CD4-positive, alpha-beta T cell treated with Interleukin-10 for 1 hour (primary cell): ENCODE measurements at places on chromosomes 2 and 18.

DNA sequence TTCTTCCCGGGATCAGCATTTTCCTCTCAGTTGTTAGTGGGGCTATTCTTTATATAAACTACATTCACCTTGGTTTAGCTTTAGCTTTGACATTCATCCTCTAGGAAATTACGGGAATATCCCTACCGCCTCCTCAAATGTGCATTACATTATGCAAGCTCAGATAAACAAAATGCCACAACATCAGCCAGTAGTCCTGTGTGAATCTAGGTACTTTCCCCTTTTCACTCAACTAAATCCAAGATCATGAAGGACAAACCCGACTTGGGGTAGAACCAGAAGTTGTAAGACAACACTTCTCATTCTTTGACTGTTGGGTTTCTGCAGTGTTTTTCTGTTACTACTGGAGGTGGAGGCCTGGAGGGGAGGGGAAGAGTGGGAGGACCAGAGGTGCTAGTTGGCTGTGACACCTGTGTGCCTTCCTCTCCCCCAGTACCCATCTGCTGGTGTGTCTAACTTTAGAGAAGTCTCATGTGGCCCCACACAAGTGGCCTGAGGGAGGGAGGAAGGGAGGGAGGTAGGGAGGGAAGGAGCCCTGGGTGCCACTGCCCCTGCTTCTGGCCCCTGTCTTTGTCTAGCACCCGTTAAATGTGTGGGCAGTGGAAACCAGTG, 84.8 kb upstream of the BCL2L11 start:
- DNase-seq = no peak

GRCh38 chr2:238107525-238108422, 7.6 kb downstream of the ESPNL start:
- DNase-seq = no peak

DNA sequence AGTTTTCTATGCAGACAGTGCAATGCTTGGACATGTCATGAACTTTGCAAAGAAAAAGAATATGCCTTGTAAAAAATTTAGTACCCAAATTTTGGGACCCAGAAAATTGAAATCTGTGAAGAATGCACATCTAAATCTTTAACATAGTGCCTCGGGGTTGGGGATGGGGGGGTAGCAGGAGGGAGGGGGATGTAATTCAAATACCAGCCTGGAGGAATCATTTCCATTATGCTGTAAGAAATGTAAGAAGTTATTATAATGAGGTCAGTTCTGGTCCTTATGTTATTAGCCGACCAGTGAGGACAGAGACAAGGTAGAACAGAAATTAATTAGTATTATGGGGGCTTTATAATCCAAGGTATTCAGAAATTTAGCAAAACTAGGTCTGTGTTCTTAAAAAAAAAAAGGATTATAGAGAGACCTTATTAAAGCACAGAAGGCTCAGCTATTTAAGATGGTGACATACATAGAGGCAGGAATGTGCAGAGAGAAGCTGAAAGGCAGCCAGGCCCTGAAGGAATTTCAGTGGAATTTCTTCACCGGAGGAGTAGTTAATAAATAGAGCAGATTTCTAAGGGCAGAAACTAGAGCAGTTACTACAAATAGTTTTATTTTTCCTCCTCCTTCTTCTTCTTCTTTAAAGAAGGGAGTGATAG, 89.0 kb upstream of the RBMS1 start:
- no peak for DNase-seq

DNA sequence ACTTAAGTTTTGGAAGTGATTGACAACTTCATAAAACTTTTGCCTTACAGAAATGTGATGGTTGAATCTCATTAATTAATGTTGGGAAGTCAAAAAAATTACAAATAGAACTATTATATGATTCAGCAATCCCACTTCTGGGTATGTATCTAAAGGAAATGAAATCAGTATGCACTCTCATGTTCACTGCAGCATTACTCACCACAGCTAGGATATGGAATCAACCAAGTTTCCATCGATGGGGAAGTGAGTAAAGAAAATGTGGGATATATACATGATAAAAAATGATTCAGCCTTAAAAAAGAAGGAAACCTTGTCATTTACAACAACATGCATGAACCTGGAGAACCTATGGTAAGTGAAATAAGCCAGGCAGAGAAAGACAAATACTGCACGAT, 112.4 kb upstream of the WDR75 start:
- no peak for DNase-seq

DNA sequence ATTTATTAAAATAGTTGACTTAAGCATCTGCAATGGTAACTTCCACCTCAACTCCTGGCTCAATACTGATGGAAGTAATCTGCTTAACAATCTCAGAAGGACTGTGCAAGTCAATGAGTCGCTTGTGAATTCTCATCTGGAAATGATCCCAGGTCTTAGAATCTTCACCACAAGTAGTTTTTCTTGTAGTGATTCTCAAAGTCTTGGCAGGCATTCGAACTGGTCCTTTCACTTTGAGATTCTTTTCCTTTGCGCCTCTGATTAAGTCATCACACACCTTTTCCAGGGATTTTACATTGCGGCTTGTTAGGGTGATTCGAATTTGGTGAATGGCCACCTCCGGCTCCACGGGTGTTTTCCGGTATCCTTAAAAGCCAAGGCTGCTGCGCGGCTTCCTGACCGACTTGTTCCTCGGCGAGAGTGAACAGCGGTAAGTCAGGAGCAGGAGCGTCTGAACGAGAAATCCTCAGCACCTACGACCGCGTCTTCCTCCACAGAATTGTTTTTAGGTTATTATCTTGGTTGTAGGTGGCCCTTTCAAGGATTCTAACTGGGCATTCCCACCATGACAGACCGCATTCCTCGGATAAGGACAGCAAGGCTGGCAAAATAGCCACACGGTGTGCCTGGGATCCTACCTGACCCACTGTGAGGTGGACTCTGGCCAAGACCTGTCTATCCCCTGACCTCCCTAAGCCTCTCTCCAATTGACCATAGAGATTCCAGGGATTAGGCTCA, 23.8 kb upstream of the SLC20A1 start:
- DNase-seq = no peak

- DNase-seq = no peak
These were observed 712.5 kb upstream of the LRATD1 start for GRCh38 chr2:13919981-13920382.

- DNase-seq = no peak
These were observed 2.4 kb downstream of the NEU4 start for GRCh38 chr2:241811201-241811951.

DNA sequence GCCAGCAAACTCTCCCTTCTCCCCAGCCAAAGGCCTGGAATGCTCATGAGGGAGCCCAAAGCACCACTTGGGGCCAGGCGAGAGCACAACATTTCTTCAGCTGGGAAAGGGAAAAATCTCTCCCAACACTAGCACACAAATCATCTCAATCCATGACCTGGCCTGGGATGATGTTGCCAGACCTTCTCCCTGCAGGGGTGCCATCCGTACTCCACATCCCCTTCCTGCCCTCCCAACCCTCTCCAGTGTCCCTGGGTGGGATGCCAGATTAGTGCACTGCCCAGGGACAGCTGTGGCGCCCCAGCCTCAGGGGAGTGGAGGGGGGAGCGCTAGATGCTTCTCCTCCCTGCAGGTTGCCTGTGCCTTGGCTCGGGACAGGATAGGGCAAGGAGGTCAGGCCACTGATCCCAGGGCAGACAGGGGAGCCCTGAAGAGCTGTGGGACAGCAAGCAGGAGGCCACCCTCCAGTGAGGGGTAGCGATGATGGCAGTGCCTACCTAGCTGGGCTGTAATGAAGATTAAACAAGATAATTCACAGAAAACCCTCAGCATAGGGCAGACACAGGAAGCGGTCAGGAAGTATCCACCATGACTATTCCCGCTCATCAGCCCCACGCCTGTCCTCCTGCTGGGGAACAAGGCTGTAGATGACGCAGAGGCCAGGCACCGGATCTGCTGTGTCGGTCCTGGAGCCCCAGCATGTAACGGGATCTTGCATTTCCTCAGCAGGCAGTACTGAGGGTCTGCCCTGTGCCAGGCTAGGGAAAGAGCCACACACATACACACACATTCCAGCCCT, 31.1 kb downstream of the SERTAD2 start:
- no peak for DNase-seq

GRCh38 chr2:132374961-132375360, 41.6 kb upstream of the GPR39 start:
- DNase-seq = no peak

DNA sequence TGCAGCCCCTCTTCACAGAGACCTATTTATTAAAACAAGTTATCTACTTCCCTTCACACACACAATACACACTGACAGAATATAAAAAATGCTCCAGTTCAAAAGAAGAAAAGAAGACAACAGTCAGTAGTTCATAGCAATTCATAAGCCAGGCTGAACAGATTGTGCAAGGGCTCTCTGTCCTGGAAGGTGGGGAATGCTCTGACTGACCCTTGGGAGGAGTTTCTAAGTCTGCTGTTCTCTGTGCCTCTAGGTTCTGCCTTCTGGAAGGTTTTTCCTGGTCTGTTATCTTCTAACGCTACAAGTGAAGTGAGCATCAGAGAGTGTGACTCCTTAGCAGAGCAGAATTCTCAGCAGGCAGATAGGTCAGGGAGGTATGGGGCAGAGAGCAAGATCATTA, 35.7 kb downstream of the SP3 start:
- DNase-seq = no peak

GRCh38 chr2:232436381-232437194, 19.4 kb upstream of the ALPI start:
- DNase-seq = no peak

DNA sequence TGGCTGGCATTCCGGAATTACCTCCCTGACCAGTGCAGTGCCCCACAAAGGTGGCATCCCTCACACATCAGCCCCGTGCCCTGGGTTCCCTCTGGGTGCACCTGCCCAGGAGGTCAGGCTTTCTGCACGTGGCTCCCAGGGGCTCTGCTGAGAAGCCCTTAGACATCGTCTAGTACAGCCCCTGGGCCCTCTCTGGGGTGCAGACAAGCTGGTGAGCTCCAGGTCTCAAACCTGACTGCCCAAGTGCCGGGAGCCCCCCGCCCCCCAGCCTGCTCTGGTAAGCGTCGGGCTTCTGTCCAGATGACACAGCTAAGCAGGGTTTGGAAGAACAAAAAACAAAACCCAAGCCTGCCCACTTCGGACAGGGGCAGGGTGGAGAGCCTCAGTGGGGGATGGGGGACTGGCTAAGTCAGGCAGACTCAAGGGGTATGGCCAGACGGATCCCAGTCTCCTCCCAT, 20.2 kb downstream of the TWIST2 start:
- DNase-seq = no peak

GRCh38 chr2:119523383-119523951, 816 bp downstream of the SCTR start:
- DNase-seq = no peak

- DNase-seq = no peak
These were observed 1109.3 kb downstream of the TSN start for GRCh38 chr2:122864728-122865127.
